CD4-positive, alpha-beta T cell treated with Interleukin-4 for 1 hour (primary cell): ENCODE measurements at places on chromosomes 13 and 19.

GRCh38 chr13:83940742-83941141, 58.5 kb upstream of the SLITRK1 start:
- no peak for DNase-seq

DNA sequence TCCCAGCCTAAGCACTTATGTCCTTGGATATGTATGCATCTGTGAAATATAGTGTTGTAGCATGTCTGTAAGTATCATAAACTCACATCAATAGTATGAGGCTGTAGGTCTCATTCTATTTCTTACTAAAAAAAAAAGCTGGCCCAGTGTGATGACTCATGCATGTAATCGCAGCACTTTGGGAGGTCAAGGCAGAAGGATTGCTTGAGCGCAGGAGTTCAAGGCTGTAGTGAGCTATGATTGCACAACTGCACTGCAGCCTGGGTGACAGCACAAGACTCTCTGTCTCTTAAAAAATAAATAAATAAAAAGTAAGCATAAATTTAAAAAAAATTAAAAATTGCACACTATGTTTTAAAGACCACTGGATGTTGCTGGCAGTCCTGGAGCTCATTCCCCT, 79.1 kb upstream of the SPATA13 start:
- DNase-seq: no peak

DNA sequence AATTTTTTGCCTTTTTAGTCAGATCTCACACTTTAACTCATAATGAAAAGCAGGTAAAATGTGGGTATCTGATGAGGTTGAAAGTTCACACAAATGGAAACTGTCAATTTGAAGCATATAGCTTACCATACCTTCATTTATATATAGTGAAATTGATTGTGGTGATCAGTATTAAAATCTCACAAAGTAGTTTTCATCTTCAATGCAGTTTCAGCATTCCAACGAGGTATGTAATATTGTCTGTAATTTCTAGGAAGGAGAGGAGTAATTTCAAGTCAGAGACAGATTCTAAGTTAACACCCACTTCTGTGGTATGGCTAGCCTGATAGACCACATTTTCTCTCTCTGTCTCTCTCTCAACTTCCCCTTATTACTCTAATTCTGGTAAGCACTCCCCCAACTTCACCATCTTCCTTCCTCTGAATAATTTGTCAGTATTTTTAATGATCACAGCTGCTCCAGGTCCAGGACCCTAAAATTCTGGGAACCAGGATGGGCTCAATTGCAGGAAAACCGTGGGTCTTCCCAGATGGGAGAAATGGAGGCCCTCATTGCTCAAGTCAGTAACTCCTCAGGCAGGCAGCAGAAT, 455.7 kb downstream of the FGF9 start:
- DNase-seq: no peak

DNA sequence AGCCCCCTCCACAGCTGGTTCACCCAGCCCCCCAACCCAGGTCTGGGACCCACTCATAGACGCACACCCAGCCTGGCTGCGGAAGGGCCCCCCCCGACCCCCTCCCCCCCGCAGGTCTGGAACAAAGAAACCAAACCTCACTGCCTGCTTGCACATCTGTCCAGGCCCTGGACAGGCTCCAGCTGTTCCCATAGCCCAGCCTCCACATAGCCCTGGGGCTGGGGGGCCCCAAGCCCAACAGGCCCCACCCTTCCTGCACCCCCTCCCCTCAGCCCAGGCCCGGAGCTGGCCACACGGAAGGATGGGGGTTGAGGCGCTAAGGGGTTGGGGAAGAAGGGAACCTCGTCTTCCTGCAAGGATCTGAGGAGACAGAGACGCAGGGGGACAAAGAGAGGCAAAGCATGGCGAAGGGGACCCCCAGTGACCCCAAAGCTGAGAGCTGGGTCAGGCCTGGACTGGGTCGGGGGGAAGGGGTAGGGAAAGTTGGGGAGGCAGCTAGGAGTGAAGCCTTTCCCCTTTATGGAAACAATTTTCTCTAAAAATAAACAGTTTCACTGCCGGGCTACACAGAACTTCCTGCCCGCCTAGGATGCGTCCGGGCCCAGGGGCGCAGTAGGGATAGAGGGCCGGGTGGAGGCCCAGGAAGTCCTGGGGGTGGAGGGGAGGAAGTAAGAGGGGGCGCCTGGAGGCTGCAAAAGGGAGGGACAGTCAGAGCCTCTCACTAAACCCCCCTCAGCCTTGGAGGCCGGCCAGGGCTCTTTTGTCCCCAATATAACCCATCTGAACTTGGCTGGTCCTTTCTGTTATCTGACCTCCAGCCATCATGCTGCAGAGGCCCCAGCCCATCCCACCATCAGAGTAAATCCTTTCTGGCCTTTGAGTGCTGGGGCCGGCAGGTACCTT, 2.4 kb downstream of the KANK2 start:
- DNase-seq: no peak

- DNase-seq: no peak
These were observed 77.1 kb upstream of the SLC15A1 start for GRCh38 chr13:98829541-98829940.

GRCh38 chr13:110070511-110071120, 236.3 kb downstream of the COL4A1 start:
- no peak for DNase-seq

DNA sequence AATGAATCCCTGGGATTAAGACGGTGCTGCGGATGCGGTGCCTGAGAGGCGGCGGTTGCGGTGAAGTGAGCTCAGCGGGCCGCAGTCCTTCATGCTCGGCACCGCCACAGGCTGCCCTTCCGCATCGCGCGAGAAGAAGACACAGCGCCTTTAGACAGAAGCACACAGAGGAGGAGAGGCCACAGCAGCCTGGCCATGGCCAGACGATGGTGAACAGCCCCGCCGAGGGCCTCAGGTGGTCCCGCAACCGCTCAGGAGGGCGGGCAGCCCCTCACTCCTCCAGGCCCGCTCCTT, 459.2 kb downstream of the MYO16 start:
- DNase-seq: no peak

DNA sequence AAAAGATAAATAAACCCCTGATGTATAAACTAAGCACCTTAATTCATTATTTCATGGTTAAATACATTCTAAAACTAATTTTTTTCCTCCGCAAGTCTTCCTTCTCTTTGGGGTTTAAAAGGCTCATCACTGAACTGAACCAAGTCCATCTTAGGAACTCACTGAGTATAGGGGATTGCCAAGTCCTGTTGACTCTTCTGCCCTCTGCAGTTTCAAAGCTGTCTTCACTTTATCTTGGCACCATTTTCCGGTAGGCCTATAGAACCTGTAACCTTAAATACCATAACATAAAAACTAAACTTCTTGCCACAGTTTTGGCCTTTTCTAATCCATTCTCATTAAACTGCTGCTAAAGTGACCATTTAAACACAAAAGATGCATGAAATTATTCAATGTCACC, 66.5 kb upstream of the USPL1 start:
- DNase-seq: peak; percentile 29

DNA sequence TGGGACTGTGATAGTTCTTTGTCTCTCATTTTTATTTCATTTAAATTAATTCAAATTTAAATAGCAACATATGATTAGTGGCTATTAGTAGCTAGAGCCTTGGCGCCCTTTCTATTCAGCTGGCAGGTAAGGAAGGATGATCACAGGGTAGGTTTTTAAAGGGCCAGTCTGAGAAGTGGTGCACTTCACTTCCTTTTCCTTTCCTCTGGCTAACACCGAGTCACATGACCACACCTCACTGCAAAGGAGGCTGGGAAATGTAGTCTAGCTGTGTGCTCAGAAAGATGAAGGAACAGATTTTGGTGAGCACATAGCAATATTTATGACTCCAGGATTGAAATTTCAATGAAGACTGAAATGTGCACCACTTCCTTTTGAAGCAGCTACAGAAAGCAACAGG, 128.7 kb downstream of the TSHZ3 start:
- DNase-seq: peak; percentile 62

GRCh38 chr13:89966524-89966923, 1381.0 kb upstream of the MIR17HG start:
- DNase-seq: no peak

GRCh38 chr13:22427783-22428182, 753.0 kb upstream of the SGCG start:
- DNase-seq: no peak

DNA sequence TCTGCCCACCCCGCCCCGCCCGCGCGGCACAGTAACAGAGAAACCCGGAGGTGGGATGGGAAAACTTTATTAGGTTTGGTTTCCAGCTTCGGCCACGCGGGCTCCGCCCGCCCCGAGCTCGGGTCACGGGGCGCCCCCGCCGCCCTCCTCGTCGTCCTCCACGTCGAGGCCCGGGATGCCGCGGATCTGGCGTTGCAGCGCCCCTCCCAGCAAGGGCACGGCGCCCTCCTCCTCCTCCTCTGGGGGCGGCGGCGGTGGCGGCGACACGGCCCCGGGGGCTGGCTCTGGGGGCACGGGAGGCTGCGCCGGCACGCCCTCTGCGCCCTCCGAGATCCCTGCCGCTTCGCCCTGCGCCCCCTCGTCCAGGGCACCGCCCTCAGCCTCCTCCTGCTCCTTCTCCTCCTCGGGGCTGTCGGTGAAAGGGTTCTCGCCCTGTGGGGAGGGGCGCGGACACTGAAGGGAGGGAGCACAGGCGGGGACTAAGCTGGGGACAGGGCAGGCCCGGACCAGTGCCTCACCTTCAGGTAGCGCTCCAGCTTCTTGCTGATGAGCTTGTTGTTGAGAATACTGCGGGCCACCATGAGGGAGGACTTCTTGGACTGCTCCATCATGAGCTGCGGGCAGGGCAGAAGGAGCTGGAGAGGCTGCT, 536 bp upstream of the AKAP8 start:
- no peak for DNase-seq

GRCh38 chr19:1089891-1090290, 5.3 kb downstream of the POLR2E start:
- DNase-seq: peak; percentile 68

GRCh38 chr13:20131057-20131832, 29.6 kb downstream of the GJA3 start:
- no peak for DNase-seq

DNA sequence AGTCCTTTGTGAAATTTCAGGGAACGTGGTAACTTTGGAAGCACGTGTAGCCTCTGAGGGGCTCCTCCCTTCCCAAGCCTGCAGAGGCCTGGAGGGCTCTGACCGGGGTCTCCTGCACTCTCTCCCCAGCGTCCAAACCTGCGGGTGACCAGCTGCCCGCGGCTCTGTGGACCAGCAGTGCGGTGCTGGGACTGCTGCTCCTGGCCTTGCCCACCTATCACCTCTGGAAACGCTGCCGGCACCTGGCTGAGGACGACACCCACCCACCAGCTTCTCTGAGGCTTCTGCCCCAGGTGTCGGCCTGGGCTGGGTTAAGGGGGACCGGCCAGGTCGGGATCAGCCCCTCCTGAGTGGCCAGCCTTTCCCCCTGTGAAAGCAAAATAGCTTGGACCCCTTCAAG, 2.7 kb upstream of the TPGS1 start:
- no peak for DNase-seq

GRCh38 chr19:35347171-35347929, at the start of gene FFAR1:
FFAR1 (plus strand) TSS chr19:35347902; CDS start chr19:35351552, 3,650 bp downstream.
- peak; percentile 68 for DNase-seq

- no peak for DNase-seq
These were observed 29.8 kb downstream of the PNPLA6 start for GRCh38 chr19:7565332-7565731.

GRCh38 chr13:112391746-112392145, 15.6 kb downstream of the SPACA7 start:
- DNase-seq: no peak

GRCh38 chr19:42185277-42185676, 32.2 kb downstream of the DEDD2 start:
- peak; percentile 47 for DNase-seq

- no peak for DNase-seq
These were observed 70.4 kb upstream of the GPR183 start for GRCh38 chr13:99377641-99378040.

- DNase-seq: no peak
These were observed 277.0 kb upstream of the PCDH20 start for GRCh38 chr13:61692691-61693090.

GRCh38 chr13:104487006-104487405, 1420.8 kb upstream of the SLC10A2 start:
- DNase-seq: no peak

GRCh38 chr13:51047434-51048165, 63.5 kb downstream of the C13orf42 start:
- DNase-seq: no peak

DNA sequence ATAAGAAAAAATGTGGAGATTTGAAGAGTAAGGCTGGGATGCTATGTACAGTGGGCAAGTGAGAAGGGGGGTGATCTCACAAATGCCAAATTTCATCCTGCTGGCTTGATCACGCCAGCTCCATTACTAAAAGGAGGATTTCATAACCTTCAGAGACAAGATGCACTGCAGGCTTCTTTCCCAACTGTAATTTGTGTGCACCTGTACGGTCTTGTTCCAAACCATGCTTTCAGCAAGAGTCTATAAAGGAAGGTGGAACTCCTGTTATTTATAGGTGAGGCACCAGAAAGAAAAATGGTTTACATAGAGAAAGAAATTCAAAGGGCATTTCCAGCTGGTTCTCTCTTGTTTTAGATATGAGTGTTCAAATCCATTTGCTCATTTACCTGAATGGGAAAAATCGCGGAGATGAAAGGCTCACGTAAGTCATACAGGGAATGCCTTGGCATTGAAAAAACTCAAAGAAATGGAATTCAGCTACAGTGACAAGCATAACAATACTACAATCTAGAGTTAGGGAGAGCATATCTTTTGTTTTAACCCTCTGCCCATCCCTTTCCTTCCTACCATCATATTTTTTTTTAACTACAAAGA, 13.3 kb downstream of the EFNB2 start:
- no peak for DNase-seq

- no peak for DNase-seq
These were observed 26.4 kb downstream of the BORA start for GRCh38 chr13:72754111-72754510.

GRCh38 chr13:101915755-101916107, 463.3 kb downstream of the ITGBL1 start:
- no peak for DNase-seq

- no peak for DNase-seq
These were observed 885.2 kb downstream of the PCDH9 start for GRCh38 chr13:66344805-66345517.

DNA sequence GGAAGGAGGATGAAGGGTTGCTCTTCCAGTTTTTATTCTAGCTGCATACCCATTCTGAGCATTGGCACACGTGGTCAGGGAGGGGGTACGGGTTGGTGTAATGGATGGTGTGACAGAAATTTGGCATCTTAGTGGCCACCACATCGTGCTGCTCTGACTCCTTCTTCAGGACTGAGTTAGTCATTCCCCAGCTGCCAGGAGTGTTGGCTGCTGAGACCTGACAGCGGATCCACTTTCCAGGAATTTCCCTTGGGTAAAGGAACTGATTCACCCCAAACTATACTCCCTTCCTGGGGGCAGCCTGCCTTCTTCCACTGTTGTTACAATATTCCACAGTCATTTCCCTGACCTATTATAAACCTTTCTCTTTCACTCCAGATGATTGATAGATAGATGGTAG, 595.5 kb upstream of the KLHL1 start:
- no peak for DNase-seq

DNA sequence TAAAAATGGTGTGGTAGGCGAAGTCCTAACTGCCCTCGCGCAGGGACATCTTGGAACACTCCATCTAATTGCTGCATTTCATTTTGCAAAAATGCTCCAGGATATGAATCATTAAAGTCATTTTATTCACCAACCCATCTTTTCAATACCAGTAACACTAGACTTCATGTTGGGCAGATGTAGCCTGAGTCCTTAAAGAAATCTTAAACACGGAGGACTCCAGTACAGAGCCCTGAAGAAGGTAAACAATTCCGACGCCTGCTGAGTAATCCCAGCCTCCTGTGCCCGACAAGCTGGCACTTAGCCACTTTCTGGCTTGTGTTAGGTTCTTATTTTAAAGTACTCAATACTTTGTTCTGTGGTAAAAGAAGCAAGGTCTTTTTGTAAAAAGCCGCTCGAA, 58.0 kb upstream of the IRS2 start:
- no peak for DNase-seq

GRCh38 chr13:98370806-98371515, 193.9 kb upstream of the RNF113B start:
- no peak for DNase-seq
